ENCODE measurements at places on chromosomes 16 and 17.
A peak's percentile ranks its signal among the peaks of the same experiment; 100 is the strongest.

- DNase-seq: no peak
Measured at GRCh38 chr17:34465789-34466188, 102.8 kb upstream of the CCL1 start.

DNA sequence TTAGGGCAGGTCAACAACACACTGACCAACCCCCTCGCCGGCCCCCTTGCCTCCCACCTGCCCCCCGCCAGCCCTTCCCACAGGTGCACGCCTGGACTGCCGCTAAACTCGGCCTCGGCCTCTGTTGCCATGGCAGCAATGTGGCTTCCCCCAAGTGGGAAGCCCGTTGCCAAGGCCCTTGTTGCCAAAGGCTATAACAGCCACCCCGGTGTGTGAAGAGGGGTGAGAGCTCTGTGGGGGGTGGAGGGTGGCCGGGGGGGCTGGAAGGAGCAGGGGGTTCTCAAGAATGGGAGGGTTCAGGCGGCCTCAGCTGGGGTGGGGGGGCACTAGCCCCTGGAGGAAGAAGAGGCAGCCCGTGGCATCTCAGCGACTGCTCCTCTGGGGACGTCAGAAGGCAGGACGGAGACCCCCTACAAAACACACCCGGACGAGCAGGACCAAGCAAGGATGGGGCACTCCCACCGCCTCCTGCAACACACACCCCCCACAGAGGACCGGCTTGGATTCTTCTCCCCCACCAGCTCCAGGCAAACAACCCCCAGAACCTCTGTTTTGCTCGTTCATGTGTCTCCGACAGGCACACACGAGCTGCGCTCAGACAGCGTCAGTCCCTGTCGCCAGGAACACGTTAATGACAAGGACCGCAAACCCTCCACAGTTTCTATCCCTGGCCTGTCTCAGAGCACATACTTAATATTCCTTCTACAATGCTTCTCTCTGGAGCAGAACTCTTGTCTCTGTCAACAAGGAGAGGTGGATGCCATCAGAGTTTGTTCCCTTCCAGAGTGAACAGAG lies 55.7 kb downstream of the ABR start:
- no peak for DNase-seq

GRCh38 chr16:72789465-72789864 lies 258.5 kb downstream of the ZFHX3 start:
- DNase-seq: no peak

- DNase-seq: no peak
Measured at GRCh38 chr17:688100-688989, 26.3 kb downstream of the VPS53 start.

DNA sequence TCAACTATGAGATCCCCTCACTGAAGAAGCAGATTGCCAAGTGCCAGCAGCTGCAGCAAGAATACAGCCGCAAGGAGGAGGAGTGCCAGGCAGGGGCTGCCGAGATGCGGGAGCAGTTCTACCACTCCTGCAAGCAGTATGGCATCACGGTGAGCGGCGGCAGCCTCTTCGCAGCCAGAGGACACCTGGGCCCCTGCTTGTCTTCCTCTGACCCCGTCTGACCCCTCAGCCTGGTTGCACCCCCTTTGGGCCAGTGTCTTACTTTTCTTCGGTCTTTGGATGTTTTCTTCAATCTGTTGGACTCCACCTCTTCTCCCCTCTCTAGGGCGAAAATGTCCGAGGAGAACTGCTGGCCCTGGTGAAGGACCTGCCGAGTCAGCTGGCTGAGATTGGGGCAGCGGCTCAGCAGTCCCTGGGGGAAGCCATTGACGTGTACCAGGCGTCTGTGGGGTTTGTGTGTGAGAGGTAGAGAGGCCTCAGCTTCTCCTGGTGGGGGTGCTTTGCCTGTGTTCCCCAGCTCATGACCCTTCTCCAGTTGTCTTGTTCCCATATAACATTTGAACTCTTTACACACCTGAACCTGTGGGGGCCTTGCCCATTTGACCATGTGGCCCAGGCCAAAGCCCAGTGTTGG lies 4.4 kb downstream of the CDK5RAP3 start:
- no peak for DNase-seq

DNA sequence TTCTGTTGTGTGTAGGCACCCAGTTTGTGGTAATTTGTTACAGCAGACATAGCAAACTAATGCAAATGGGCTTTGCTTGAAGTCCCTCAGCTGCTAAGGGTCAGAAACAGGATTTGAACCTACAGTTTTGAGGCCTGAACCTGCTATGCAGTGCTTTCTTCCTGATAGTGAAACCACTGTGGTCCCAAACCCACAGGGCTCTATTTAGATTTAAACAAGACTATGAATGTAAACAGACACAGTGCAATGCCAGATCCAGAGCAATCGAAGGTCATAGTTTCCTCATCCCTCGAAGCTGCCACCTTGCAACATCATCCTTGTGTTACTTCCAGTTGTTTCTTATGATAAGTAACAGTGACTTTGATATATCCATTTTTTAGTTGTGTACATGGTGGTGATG lies 630.2 kb downstream of the WWOX start:
- DNase-seq: no peak

- DNase-seq: no peak
Measured at GRCh38 chr17:71338396-71338795, 782.4 kb upstream of the SOX9 start.

DNA sequence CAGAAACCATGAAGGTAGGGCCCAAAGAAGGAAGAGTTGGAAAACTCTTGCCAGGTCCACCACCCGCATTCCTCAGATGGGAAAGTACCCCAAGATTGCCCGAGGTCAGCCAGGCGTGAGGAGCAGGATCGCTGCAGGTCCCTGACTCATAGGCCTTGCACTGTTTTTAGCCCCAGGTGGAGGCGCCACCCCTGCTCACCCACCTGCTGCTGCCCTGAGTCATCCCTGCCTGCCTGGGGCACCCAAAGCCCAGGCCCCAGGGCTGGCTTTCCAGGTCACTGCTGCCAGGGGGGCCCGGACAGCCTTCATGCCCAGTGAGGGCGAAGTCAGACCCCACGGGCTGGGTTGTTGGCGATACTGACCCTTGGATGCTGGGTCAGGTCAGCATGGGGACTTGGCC lies 100.9 kb downstream of the AMFR start:
- DNase-seq: no peak

DNA sequence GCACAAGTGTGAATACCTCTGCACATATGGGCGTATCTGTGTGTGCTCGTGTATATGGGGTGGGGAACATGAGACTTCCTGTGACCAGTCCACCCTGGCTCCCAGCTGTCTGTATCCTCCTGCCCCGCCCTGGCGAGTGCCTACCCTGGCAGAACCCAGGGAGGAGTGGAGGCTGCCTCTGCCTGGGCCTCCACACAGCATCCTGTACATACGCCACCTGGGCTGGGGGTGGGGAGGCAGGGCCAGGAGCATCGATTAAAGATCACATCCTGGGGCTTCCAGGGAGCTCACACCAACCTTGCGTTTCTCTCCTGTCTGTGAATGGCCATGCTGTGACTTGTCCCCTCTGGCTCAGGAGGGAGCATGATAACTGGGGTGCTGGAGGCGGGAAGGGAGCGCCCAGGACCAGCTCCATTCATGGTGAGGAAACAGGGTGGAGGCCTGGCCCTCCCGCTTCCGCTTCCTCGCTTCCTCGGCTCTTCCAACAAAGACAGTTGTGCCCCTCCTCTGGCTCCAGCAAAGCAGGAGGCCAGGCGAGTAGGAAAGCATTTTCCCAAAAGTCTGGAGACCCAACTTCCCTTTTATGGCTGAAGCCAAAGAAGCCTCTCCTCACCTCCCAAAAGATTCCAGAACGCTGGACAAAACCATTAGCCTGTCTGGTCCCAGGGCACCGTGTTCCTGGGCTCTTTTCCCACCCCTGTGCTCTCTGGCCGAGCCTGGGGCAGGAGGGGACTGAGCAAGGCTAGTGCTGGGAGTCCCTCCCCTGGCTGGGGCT lies 22.9 kb downstream of the ADAM11 start:
- DNase-seq: peak; percentile 59

DNA sequence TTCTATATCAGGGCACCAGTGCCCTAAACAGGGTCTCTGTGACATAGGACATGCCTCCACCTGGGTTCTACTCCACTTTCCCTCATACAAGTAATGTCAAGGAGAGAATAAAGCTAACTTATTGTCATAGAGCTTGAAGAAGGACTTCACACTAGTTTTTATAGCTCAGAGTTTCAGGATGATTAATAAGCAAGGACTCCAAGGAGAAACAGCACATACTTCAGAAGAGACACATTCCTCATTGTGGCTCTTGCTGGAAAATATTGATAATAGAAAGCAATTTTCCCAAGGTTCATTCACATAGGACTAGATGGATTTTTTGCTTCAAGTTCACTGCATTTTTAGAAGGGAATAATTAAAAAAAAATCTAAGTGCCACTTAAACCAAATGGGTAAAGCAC lies 133.3 kb downstream of the CA10 start:
- DNase-seq: no peak

DNA sequence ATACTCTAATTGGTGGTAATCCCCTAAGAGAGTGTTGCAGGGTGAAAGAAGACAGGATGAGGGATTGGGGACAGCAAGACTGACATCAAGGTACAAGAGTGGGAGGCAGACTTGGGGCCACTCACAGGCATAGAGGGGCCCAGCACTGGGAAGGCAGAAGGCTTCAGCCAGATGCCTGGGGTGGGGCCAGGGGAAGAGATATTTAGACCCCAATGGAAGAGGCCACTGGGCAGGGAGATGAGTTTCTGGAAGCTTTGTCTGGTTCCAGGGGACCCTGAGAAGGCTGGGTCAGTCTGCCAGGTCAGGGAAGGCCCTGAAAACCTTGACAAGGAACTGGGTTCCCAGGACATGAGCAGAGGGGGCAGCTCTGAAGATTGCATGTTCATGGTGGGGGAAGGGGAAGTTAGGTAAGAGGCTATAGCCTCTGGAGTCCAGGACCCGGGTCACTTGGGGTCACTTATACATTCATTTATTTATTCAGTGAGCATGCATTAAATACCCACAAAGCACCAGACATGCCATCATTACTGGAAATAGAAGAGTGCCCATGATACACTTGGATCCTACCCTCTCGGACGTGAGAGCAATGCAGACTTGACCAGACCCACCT lies 92.9 kb downstream of the TMEM132E start:
- DNase-seq: no peak

DNA sequence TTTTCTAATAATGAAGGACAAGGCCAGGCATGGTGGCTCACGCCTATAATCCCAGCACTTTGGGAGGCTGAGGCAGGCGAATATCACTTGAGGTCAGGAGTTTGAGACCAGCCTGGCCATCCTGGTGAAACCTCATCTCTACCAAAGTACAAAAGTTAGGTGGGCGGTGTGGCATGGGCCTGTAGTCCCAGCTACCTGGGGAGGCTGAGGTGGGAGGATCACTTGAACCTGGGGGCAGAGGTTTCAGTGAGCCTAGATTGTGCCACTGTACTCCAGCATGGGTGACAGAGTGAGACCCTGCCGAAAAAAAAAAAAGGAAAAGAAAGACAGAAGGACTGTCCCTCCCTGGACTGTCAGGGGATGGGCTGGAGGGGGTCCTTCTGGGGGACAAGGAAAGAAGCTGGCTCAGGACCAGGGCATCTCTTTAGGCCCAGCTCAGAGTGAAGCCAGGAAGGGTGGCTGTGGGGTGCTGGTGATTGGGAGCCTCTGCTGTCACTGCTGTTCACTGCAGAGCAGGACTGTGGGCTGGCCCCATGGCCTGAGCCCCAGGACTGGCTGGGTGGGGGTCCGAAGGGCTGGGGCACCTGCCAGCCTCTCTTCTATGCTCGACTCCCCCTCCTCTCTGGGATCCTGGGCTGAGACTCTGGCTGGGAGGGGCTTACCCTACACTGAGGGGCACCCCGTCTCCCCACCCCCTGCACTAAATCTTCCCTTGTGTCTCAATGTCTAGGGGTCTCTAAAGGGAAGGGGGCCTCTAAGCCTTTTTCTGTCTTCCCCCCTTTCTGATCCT lies 909 bp upstream of the ARHGAP23 start:
- no peak for DNase-seq

DNA sequence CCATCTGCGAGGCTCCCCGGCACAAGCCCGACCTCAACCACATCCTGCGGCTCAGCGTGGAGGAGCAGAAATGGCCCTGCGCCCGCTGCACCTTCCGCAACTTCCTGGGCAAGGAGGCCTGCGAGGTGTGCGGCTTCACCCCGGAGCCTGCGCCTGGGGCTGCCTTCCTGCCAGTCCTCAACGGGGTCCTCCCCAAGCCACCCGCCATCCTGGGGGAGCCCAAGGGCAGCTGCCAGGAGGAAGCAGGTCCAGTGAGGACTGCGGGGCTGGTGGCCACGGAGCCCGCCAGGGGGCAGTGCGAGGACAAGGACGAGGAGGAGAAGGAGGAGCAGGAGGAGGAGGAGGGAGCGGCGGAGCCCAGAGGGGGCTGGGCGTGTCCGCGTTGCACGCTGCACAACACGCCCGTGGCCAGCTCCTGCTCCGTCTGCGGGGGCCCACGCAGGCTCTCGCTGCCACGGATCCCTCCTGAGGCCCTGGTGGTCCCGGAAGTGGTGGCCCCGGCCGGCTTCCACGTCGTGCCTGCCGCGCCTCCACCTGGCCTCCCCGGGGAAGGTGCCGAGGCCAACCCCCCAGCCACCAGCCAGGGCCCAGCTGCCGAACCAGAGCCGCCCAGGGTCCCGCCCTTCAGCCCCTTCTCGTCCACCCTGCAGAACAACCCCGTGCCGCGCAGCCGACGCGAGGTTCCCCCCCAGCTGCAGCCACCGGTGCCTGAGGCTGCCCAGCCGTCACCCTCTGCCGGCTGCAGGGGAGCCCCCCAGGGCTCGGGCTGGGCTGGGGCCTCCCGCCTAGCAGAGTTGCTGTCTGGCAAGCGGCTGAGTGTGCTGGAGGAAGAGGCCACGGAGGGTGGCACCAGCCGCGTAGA lies 13.1 kb upstream of the PRR35 start:
- peak; percentile 94 for DNase-seq

GRCh38 chr17:76735586-76736348 lies 1.4 kb downstream of the SRSF2 start:
- no peak for DNase-seq
